Activated CD8-positive, alpha-beta memory T cell treated with anti-CD3 and anti-CD28 coated beads, Interleukin-2, amount 10 ng/mL, durations not matched to agents 7 days and 5 days (primary cell): ENCODE measurements at places on chromosomes 6 and 20.

- no peak for DNase-seq
Measured at GRCh38 chr6:37123957-37124729, 45.8 kb upstream of the PIM1 start.

DNA sequence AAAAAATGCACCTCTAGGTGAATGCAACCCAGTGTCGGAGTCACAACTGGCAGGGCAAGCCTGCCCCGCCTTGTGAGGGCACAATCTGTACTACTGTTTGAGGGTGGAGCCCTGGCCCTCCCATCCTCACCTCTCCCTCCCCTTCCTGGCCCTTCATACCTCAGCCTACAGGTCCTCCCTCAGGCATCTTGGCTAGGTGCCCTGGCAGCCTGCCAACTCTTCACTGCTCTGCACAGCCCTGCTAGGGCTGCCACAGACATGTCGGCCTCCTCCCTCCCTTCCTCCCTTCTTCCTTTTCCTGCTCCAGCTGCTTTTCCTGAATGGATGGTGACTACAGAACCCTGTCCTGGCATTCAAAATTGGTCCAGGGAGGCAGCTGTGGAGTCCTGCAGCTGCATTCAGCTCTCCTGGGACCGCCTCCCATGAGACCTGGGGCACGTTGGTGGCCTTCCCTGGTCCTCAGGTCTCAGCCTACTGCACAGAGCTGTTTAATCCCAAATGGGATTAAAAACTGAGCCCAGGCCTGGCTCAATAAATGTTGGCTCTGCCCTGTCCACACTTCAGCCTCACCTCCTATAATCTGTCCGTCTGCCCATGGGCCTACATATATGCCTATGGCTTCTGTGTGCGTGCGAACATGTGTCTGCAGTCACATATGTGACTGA is 52.7 kb downstream of the CDH22 start:
- no peak for DNase-seq

DNA sequence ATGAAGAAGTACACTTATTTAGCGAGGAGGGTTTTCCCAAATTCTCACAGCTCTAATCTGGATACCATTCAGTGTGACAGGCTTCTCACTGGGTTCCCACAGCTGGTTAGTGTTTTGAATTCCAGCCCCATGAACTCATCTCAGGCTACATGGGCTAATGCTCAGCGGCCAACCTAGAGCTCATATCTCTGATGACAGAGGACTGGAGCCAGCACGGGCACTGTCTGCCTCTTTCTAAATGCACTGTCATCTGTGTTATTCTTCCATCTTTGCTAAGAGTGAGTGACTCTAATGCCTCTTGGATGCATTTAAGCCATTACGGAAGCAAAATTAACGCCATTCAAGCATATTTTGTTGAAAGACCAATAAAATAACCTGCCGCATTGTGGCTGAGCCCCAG is 308.9 kb upstream of the JAG1 start:
- DNase-seq, result no peak

- DNase-seq, result no peak
Measured at GRCh38 chr20:7695051-7695495, 245.2 kb downstream of the HAO1 start.

DNA sequence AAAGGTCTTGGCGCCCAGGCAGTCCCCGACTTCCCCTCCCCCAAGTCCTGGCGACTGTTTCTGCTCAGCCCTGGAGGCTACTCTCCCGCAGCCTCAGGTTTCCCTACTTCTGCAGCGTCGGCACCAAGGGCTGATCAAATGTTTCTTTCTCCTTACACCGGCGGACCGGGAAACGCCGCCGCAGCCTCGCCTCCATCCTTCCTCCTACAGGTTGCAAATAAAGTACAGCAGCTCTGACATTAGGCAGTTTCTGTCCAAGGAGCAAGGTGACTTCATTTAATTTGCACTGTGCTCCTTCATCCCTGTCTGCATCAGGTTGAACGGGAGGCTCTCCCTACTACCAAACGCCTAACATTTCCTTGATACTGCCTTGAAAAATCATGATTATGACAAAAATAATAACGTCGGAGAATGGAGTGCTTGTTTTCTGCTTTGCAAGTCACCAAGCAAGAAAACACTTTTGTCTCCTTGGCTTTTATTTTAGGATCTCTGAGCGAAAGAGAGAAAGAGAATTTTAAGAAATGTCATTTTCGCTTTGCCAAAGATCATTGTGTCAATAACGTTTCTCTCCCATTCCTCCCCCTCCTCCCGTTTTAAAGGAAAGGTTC is 1.0 kb downstream of the CLIC5 start:
- peak; percentile 48 for DNase-seq

DNA sequence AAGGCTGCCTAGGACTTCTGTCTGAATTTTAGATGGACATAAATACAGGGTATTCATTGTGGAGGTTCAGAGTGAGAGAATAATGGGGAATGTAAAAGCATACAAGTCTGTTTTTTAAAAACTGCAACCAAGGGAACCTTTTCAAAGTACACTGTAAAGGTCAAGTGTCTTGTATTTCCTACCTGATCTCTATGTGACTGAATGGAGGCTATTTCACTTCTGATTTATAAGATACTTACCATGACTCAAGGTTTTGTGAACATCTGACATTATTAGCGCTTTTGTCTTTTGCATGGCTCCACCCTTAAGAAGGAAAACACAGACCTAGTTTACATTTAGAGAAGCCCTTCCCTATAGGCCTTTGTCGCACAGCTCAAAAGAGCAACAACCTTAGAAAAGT is 126.5 kb downstream of the ZFAND3 start:
- DNase-seq, result no peak

- no peak for DNase-seq
Measured at GRCh38 chr6:41284726-41285125, 1.8 kb downstream of the TREM1 start.

DNA sequence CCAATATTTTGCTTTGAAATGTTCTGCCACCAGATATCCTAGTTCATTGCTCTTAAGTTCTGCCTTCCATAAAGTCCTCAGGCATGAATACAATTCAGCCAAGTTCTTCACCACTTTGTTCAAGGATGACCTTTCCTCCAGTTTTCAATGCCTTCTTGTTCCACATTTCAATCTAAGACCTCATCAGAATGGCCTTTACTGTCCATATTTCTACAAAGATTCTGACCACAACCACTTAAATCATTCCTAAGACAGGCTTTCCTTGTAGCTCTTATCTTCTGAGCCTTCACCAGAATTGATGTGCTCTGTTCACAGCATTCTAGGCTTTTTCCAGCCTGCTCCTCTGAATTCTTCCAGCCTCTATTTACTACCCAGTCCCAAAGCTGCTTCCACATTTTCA is 319.0 kb downstream of the HACE1 start:
- DNase-seq, result no peak

DNA sequence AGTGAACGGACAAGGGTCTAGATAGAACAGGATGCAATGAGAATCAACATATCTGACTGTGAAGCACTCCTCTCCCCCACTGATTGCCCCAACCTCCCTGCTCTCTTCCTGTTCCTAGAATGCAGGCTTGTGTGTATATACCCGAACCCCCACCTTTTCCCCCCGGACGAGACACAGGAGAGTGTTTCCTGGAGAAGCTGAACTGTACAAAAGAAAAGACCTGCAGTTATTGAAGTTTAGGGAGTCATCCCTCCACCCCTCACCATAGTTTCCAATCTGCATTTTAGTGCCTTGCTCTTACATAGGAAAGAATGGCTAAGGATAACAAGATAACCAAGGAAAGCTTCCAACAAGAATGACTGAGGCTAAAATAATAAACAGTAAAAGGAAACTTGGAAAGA is 55.5 kb upstream of the PDE10A start:
- no peak for DNase-seq

GRCh38 chr6:106253172-106253571 is 72.4 kb downstream of the ATG5 start:
- no peak for DNase-seq

GRCh38 chr6:3390698-3391097 is 66.2 kb downstream of the SLC22A23 start:
- no peak for DNase-seq

- DNase-seq, result no peak
Measured at GRCh38 chr6:68838571-68838970, 203.5 kb downstream of the ADGRB3 start.

DNA sequence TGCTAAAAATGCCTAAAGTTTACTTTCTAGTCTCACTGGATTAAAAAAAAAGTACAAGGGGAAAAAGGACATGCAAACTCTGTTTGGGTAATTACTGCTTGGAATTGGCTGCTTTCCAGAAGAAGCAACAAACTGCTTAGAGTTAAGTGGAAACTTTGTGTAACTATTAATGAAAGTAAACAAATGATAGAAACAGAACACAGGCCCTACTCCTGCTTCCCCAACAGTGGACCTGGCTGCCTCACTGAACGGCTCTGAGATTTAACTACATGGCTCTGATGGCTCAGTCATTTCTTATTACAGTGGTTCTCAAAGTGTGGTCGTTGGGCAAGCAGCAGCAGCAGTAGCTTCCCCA is 108.5 kb downstream of the MAN1A1 start:
- no peak for DNase-seq
